ENCODE measurements at places on chromosomes 2 and 18.
A peak's percentile ranks its signal among the peaks of the same experiment; 100 is the strongest.

DNA sequence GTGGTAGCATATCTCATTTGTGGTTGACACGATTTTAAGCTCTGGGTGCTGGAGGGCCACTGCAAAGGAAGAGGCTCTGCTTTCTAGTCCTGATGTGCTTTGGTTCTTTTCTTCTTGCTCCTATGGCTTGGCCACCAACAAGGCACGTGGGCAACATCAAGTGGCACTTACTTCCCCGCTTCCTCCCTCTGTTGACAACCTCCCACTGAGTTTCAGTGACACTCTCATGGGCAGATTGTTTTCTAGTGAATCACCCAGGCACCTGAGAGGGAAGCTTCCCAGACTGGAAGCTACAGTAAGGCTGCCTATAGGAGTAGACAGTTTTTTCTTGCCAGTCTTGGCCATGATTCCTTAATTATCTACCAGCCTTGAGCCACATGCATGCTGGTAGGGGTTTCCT lies 89.0 kb downstream of the NBAS start:
- DNase-seq = peak; percentile 92

- DNase-seq = no peak
Observed at GRCh38 chr2:240888130-240888889, 7.6 kb downstream of the MAB21L4 start.

GRCh38 chr2:161677634-161678033 lies 53.4 kb downstream of the SLC4A10 start:
- DNase-seq = no peak

DNA sequence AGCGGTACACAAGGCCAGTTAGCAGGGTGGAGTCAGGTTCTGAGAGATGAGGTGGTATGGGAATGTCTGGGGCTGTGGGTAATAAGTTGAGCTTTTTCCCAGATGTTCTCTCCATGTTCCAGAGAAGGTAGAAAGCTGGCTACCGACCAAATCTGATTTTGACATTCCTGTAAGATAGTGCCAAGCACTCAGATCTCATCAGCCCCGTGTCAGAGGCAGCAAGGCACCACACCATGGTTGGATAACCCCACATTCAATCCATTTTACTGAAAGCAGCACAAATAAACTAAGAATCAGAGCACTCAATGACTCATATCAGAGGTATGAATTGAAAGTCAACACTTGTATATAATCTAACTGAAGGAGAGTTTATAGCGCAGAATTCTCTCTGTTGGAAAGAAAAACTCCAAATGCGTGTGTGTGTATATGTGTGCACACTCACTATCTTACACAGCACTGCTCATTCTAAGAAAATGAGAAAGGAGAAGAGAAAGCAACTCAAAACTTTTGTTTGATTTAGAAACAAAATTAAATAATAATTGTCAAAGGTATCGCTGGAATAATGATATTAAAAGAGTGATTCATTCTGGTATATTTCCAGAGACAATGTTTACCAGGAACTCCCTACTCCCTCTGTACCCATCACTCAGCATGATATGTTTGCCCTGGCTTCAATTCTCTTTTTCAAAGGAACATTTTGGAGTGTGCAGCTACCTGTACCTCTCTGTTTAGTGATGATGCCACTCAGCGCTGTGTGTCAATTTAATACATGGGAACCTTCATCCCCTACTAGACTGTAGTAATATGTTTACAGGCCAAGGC lies 375.1 kb upstream of the ID2 start:
- DNase-seq = no peak

DNA sequence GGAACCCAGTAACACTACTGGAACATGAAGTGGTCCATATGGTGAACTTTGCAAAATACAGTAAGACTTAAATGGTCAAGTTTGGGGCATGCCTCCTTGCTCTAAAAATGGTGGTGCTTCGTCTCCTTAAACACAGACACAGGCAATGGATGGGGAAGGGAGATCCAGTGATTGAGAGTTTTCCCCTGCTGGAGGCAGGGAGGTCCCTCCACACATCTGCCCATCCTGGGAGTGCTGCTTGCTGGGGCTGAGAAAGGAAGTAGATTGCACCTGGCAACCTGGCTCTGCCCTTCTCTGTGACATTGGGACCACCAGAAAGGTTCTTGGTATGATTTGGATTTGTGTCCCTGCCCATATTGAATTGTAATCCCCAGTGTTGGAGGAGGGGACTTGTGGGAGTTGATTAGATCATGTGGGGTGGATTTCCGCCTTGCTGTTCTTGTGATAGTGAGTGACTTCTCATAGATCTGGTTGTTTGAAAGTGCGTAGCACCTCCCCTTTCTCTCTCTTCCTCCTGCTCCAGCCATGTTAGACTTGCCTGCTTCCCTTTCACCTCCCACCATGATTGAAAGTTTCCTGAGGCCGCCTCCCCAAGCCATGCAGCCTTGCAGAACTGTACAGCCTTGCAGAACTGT lies 35.4 kb upstream of the SKOR2 start:
- no peak for DNase-seq
